Naive B cell (primary cell): ENCODE measurements at places on chromosomes 4 and X.

DNA sequence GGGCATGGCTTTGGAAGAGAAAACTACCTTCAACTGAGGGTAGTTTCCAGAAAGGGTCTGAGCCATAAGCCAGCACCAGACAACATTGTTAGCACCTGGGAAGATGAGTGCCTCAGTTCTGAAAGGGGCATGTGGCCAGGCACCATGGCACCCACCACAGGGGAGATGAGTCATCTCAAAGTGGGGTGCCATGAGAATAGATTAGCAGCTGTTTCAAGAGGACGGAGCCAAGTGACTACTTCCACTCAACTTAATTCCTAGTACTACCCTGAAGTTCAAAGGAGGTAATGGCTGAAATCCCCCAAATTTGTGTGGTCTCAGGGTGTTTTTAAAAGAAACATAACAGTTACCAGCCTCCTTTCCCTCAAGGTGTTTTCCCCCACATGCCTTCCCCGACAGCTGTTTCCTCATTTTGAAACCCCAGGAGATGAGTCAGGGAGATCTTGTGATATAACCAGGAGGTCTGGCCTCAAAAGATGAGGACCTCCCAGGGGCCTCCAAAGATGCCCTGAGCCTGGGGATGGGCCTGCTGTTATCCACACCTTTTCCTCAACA is 27.8 kb upstream of the FTHL17 start:
- no peaks in the 10 kb centered on the region for H3K4me1 ChIP-seq
- no peaks in the 10 kb centered on the region for H3K36me3 ChIP-seq
- H3K4me3 ChIP-seq, result no peak overlapping the region
- peak; percentile 1 for DNase-seq
- H3K27ac ChIP-seq, result no peak overlapping the region

- H3K27ac ChIP-seq, result no peak overlapping the region
- no peaks in the 10 kb centered on the region for H3K27me3 ChIP-seq
- H3K36me3 ChIP-seq, result no peaks in the 10 kb centered on the region
- DNase-seq, result no peak
- peak overlapping the region; percentile 51 for H3K4me3 ChIP-seq
Observed at GRCh38 chr4:1684506-1685234, 557 bp upstream of the FAM53A start.

GRCh38 chrX:118558926-118559325 is 63.3 kb downstream of the DOCK11 start:
- H3K4me1 ChIP-seq, result no peaks in the 10 kb centered on the region
- no peak overlapping the region for H3K27ac ChIP-seq
- H3K4me3 ChIP-seq, result no peak overlapping the region
- H3K27me3 ChIP-seq, result no peaks in the 10 kb centered on the region
- peaks cover 4% of the 10 kb centered on the region for H3K36me3 ChIP-seq

DNA sequence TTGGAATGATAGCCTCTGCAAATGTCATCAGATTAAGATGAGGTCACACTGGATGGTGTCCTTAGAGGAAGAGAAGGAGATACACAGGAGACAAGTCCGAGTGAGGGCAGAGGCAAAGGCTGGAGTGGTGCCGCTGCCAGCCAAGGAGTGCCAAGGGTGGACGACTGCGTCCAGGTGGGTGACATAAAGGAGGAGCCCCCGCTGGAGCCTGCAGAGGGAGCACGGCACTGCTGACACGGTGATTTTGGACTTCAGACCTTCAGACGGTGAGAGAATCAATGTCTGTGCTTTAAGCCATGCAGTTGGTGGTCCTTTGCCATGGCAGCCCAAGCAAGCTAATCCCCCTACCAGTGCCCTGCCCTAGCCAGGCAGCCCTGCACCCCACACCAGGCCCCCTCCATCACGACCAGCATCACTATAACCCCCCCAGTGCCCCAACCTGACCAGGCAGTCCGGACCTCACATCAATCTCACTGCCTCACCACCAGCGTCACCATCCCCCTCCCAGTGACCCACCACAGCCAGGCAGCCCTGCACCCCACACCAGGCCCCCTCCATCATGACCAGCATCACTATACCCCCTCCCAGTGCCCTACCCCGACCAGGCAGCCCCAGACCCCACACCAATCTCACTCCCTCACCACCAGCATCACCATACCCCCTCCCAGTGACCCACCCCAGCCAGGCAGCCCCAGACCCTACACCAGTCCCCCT is 130.0 kb downstream of the HMX1 start:
- H3K36me3 ChIP-seq, result no peaks in the 10 kb centered on the region
- peaks cover 5% of the 10 kb centered on the region for H3K27me3 ChIP-seq
- no peak overlapping the region for H3K27ac ChIP-seq

GRCh38 chrX:1493877-1494510 is 41.3 kb upstream of the ASMTL start:
- peak overlapping the region; percentile 83 for H3K27ac ChIP-seq
- DNase-seq, result peak; percentile 64
- peaks cover 57% of the 10 kb centered on the region for H3K4me1 ChIP-seq
- peak overlapping the region; percentile 77 for H3K4me3 ChIP-seq
- peaks cover 15% of the 10 kb centered on the region for H3K36me3 ChIP-seq

DNA sequence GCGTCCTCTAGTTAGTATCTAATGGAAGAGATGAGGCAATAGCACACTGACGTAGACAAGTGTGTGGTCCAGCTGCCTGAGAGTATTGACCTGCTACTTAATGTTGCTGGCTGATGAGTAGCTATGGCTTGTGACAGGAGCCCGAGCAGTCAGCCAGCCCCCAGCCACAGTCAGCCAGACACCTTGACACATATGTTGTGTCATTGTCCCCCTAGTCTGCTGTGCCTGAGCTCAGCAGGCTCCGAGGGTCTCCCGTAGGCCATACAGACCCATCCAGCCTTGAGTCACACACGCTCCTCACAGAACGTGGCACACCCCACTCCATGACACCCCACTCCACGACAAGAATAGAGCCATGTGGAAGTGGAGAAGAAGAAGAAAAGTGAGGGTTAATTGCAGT is 362.1 kb downstream of the UNC5C start:
- DNase-seq, result no peak
- H3K4me1 ChIP-seq, result no peaks in the 10 kb centered on the region
- H3K27me3 ChIP-seq, result no peaks in the 10 kb centered on the region
- H3K4me3 ChIP-seq, result no peak overlapping the region
- no peak overlapping the region for H3K27ac ChIP-seq

DNA sequence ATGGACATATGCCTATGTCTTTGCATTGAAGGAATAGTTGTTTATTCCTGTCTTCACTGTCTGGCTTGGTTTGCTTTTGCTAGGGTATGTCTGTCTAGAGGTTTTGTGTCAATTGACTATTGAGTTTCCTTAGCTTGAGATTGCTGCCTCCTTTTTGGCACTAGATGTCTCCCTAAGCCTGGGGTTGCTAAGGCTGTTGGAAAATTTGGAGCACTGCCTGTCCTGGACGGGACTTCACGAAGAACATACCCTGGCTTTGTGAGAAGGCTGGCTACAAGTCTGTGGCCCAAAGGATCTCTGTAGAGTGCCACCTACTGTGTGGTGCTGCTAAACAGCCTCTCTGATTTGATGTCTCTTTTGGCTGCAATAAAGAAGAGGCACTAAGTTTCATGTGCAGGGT is 183.8 kb upstream of the NUDT10 start:
- H3K4me1 ChIP-seq, result no peaks in the 10 kb centered on the region
- H3K27ac ChIP-seq, result no peak overlapping the region
- no peaks in the 10 kb centered on the region for H3K36me3 ChIP-seq
- no peak overlapping the region for H3K4me3 ChIP-seq

DNA sequence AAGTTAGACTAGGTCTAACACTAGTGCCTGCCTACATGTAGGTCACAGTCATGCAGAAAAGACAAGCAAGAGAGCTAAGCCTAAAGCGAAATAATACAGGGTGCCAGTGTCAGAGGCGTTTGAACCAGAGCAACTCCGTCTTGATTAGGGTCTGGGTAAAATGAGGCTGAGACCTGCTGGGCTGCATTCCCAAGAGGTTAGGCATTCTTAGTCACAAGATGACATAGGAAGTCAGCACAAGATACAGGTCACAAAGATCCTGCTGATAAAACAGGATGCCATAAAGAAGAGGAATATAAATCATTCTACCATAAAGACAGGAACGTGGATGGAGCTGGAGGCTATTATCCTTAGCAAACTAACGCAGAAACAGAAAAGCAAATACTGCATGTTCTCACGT is 120.9 kb downstream of the BEND2 start:
- H3K27me3 ChIP-seq, result peaks cover 31% of the 10 kb centered on the region
- no peaks in the 10 kb centered on the region for H3K4me1 ChIP-seq
- no peak overlapping the region for H3K27ac ChIP-seq
- DNase-seq, result no peak

DNA sequence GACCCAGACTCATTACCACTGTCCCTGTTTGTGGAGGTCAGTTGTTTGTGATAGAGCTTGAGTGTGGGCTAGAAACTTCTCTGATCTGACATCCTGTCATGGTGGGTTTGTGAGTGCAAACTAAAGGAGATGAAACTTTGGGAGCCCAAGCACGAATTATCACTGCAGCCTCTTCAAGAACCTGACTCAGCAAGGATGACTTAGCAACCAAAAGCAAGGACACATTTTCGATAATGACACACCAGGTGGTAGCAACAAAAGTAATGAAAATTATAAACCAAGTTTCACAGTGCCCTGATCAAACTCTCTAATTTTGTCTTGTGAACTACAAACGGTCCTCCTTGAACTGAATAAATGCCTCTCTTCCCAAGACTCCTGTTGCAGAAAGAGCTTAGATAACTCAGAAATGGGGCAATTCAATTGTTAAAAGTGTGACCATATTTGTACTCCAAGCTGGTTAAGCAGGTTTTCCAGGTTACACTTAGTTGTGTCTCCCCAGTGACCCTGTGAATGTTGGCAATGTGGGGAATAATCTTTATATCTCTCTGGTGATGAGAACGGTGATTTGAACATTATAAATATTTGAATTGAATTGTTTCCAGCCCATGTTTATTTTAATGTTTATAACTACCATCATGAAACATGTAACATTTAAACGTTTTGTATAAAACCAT is 52.6 kb upstream of the ATP8A1 start:
- no peak overlapping the region for H3K27ac ChIP-seq
- no peaks in the 10 kb centered on the region for H3K36me3 ChIP-seq
- H3K27me3 ChIP-seq, result peaks cover 13% of the 10 kb centered on the region
- no peaks in the 10 kb centered on the region for H3K4me1 ChIP-seq
- DNase-seq, result no peak

DNA sequence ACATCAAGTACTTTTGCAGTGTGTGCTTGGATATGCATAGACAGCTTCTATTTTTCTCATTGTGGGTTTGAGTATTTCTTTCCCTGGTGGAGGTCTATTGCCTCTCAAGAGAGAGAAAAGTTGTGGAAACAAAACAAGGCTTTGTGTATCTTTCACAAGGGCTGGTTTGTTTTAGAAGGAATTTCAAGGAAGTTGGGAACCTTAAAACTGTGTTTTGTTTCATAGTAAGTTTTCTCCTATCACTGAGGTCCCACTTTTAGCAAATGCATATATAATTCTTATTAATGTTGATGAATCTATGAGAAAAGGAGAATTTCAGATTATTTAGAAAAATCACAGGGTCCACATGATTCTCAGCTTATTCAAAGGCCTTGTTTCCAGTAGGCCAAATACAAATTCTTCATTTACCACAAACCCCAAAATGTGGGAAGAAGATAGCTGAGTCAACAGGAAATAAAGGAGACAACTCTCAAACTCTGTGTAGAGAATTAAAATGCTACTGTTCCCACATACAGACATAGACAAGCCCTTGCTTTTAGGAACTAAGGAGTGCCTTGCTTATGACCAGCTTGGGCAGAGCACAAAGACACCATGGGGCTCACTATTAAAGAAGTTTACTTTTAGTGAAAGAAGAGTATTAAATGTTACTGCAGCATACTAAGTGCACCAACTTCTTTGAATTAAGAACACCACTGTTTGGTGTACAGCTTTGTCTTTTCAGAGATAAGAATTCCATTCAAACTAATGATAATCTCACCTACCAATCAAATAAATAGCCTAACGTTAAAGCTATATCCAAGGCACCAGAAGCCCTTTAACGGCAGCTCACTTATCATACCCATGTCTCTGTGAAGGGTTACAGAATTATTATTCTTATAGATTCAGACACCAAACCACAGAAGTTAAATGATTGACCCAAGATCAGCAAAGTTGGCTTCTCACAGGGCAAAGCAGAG is 177.4 kb upstream of the LEF1 start:
- no peak for DNase-seq
- no peaks in the 10 kb centered on the region for H3K36me3 ChIP-seq
- H3K4me3 ChIP-seq, result no peak overlapping the region
- no peaks in the 10 kb centered on the region for H3K4me1 ChIP-seq
- no peaks in the 10 kb centered on the region for H3K27me3 ChIP-seq
- no peak overlapping the region for H3K27ac ChIP-seq
